Occipital lobe (tissue), 3 donors: ENCODE measurements at places on chromosomes 13 and 19. TPM values are rescaled to one million over a fixed set of nuclear protein-coding genes. Genes with fewer than 3 reads are reported as not detected.

- peak; percentile 44 for DNase-seq
Measured at GRCh38 chr19:12639901-12640613, 26.5 kb downstream of the MAN2B1 start.

SMARCA4 gene
- total RNA-seq, result 84.4 TPM

GRCh38 chr13:33721724-33722123, 96.2 kb upstream of the RFC3 start:
- DNase-seq, result no peak

DNA sequence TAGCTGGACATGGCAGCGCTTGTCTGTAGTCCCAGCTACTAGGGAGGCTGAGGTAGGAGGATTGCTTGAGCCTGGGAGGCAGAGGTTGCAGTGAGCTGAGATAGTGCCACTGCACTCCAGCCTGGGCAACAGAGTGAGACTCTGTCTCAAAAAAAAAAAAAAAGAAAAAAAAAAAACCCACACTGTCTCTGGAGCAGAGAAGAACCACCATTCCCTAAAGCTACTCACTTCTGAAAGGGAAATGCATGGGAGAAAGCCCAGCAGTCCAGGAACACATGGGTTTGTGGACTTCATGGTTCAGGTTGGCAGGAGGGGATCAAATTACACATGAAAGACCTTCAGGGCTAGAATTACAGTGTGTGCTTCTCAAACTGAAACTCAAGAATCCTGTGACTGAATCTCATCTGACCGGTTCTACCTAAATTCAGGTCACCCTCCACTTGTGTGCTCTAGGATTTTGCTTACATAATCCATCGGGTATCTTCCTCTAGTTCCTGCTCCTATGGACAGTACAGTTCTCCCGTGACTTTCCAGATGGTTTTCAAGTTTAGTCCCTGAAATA, 30.2 kb upstream of the CPB2 start:
- no peak for DNase-seq

- peak; percentile 13 for DNase-seq
Measured at GRCh38 chr13:20525144-20525600, 485 bp downstream of the CRYL1 start.

RFC3 gene
- 21.5 TPM for total RNA-seq

DNA sequence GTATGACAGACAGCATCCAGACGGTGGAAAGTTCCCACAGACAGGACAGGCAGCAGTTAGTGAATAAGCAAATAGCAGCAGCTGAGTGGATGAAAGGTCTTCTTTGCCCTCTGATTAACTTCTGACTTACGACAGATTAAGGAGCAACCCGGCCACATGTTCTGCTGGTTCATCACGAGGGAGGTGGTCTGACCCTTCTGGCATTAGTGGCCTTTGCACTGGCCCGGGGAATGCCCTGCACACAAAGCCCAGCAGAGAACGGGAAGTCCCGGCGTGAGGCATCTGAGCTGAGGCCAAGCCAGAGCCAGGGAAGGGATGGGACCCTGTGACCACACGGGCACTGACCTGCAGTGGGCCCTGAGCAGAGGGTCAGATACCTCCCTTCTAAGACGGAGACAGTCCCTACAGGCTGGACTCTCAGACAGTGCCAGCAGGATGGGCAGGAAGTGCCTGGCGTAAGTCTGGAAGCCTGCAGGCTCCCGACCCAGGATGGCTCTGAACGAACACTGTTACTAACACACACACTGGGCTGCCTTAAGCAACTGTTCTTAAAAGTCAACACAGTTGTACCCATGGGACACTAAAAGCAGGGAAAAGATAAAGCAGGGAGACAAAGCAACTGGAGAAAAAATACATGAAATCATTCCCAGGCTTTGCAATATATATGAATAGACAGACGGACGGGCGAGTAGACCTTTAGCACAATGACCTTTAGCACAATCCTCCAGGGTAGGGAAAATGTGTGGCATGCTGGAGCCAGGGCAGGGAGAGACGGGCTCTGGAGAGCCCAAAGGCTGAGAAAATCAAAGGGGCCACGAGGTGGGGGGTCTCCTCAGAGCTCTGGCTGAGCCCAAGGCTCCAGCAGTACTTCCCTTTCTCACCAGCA, 6.3 kb downstream of the C19orf12 start:
- no peak for DNase-seq
